ENCODE measurements at places on chromosomes 4 and X.
A peak's percentile ranks its signal among the peaks of the same experiment; 100 is the strongest.

DNA sequence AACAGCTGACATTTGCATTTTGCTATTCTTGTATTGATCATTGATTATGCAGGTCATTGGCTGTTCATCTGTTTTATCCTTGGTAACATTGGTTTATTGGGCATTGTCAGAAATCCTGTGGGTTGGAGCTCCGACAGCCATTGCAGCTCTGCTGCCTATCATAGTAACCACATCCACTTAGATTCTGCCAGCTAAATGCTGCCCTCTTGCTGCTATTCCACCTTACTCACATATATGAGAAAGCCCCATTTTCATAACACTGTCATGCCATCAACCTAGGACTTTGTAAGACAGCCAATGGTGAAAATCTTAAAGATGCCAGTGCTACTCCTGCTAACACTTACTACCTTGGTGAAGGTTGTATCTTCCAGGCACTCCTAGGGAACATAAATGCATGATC, 187.3 kb upstream of the CXCL13 start:
- no peak for DNase-seq

DNA sequence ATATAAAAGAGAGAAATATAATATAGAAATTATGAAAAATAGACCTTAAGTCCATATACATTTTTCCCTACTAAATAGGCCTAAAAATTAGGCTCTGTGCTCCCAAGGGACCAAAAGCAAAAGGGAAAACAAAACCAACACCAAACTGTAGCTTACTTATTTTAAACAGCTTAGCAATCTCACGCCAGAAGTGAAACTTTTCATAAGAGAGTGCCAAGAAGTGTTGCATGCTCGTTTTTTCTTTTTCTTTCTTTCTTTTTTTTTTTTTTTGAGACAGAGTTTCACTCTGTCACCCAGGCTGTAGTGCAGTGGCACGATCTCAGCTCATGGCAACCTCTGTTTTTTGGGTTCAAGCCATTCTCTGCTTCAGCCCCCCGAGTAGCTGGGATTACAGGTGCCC, 250.4 kb downstream of the TMA16 start:
- no peak for DNase-seq

DNA sequence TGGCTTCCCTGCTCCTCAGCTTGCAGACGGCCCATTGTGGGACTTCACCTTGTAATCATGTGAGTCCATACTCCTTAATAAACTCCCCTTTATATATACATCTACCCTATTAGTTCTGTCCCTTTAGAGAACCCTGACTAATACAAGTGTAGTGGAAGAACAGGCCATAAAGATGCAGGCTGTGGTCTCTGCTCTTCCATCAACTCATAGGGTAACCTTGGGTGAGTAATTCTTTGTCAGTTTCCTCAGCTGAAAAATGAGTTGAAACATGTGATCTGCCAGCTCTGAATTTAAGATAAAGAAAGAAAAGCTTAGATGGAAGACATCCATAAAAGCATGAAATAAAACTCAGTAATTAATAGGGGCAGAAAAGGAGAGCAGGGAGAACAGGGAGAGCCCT, 103.6 kb downstream of the ENOX2 start:
- no peak for DNase-seq

DNA sequence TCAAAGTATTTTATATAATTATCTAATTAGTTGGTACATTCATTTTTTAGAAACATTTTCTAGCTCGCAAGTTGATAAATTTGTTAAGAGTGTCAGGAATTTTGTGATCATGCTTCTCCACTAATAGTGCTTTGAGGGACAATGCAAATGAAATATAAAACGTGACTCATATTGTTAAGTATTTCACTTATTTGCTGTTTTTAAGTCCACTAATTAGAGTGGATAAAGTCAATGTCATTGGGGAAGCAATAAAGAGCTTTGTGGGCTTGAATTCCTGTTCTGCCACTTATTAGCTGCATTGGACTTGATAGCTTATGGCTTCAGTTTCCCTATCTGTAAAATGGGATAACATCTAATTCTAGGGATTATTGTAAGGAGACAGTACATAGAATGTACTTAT, 26.5 kb upstream of the ANAPC4 start:
- no peak for DNase-seq

DNA sequence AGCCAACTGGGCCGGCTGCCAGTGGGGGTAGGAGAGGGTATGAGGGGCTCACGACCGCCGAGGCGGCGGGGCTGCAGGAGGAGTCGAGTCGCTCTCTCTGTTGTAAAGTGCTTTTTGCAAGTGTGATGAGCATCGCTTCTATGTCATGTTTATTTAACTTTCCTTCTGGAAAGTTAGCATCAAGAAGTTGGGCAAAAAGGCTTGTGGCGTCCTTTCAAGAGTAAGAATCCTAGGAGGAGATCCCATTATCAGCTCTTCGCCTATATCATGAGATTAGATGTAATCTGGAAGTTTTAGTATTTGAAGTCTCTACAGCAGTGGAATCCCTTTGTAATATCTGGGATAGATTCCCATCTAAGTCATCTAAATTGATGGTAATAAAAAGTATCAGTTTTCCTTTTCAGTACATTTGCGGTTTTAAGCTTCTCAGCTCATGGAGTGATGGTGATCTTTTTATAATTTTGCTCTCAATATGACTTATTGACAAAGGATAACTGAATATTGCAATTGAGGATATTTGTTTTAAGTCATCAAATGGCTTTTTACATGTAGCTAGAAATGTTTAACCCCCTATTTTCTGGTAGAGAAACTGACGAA, 1.7 kb downstream of the GALNT7 start:
- no peak for DNase-seq

DNA sequence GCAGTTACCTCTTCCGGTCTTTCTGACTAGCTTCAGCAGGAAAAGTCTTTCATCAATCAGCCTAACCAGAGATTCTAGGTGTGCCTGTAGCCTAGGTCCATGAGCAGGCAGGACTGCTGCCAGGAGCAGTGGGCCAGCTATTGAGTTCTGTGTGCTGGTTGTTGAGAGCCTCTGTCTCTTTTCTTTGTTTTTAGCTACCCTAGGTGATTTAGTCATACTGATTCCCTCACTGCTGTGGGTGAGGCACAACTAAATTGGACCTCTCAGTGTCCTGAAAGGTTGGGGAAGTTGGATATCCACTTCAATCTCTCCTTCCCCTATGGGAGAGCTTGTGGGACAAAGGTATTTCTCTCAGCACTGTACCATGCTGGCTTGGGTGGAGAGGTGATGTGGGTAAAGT, 354.9 kb downstream of the GPAT3 start:
- DNase-seq: no peak

- no peak for DNase-seq
Measured at GRCh38 chrX:66892004-66892403, 253.1 kb upstream of the EDA2R start.

- peak; percentile 92 for DNase-seq
Measured at GRCh38 chr4:143294310-143294709, 42.4 kb upstream of the GAB1 start.

GRCh38 chr4:40976343-40976742, 226.6 kb downstream of the NSUN7 start:
- DNase-seq: no peak

DNA sequence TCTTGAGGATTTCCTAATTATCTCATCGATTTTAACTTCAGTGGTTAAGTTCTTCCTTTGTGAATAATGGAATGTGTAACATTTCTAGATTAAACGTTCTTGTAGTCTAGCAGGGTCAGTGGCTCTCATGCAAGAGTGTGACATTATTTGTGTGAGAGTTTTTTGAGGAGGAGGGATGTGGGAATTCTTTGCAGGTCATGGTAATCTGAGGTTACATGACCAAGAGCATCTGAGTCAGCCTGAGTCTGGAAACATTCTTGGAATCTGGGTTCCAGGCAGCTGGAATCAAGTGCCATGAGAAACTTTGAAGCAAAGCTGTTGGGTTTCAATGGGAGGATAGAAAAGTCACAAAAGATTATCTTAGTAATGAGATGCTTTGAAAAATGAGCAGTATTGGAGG, 49.5 kb downstream of the GK start:
- no peak for DNase-seq

DNA sequence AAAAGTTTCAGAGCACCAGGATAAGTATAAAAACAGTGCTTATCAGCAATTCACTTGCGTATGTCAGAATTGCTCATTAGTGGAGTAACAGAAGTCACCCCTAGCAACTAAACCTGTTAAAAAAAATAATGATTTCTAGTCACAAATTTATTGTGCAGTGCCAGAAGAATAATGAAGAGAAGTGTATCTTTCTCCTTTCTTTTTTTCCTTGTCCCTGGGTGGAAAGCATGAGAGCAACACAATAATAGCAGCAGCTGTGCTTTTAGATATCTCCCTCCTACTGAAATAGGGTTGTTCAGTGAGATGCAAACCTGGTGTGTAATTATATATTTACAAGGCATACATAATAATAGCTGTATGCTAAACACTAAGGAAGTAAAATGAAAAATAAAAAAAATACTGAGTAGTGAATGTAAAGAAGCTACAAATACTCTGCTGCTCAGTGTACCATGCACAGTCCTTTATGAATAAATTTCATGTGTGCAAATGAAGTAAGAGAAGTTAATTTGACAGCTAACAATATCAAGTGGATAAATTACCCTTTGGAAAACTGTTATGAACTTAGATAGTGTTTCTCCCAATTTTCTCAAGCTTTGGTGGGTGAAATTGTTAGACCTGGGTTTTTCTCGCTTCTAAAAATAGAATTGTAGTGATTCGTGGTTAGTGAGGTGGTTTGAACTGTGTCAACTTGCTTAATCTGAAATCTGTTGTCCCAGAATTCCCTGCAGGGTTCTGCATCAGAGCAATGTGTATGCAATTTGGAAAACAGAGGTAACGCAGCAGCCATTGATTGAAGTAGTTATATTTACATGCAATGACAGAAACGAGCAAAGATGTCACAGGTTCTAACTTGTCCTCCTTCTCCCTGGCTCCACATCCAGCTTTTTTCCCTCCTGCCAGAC, 125.7 kb upstream of the NDST3 start:
- no peak for DNase-seq

DNA sequence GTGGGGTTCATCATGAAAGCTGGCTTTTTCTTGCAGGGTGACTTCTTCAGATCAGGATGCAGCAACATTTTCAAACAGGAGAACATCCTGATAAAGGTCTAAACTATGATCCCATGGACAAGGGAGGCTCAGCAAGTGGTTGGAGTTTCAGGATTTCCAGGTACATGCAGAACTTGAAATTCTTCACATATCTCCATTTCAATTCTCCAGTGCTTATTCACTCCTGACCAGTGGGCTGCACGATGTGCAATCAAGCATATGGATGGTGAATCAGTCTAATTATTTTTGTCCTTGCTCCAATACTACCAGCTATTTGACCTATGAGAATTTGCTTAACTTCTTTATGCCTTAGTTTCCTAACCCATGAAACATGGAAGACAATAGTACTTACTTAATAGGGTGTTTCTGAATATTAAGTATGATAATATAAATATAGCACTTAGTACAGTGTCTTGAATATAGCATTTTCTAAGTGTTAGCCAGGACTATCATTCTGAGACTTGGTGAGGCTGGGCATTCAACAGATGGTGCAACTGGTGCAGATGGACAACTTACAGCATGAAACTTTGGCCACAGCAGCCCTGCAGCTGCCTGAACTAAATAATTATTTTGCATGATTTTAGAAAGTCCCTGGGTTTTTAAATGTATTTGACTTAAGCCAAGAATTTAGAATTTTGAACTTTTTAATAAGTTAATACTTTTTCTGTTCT, 92.4 kb downstream of the HPGD start:
- DNase-seq: no peak

DNA sequence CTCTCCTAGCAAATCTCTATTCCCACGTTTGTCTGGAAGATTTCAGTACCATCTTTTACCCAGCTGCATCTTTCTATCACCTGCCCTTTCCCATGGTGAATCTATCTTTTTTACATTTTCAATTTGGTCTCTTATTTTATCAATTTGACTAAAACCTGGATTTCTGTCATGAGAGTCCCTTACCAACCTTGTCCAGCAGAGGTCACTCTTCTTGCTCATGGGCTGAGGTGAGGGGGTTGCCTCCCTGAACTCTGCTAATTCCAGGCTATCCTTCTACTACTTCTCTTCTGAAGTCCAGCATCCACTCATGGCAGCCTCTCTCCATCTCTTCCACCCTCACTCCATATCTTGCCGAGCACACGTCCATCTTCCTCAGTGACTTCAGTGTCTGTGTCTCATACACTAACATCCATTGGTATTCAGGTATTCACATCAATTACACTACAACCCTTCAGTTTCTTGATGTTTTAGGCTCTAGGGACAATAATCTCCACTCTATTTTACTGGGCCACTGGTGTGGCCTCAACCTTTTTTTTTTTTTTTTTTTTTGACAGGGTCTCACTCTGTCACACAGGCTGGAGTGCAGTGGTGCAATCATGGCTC, 17.8 kb upstream of the ZNF827 start:
- DNase-seq: no peak

DNA sequence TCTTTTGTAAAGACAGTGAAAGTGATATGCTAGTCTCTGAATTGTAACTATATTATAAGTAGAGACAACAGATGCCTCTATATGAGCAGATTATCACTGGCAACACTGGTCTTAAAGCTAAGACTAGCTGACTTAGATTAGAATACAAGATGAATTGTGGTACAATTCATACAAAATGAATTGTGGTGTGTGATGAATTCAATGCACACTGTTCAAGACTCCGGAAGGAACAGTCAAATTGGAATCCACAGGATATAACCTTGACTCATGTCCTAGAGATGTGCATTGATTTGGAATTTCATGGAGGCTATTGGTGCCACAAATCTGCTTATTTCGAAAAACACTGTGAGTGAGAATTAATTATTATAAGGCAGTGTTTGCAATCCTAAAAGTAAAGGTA, 701.8 kb downstream of the PCDH7 start:
- no peak for DNase-seq

GRCh38 chr4:125710766-125711165, 396.0 kb downstream of the FAT4 start:
- no peak for DNase-seq

DNA sequence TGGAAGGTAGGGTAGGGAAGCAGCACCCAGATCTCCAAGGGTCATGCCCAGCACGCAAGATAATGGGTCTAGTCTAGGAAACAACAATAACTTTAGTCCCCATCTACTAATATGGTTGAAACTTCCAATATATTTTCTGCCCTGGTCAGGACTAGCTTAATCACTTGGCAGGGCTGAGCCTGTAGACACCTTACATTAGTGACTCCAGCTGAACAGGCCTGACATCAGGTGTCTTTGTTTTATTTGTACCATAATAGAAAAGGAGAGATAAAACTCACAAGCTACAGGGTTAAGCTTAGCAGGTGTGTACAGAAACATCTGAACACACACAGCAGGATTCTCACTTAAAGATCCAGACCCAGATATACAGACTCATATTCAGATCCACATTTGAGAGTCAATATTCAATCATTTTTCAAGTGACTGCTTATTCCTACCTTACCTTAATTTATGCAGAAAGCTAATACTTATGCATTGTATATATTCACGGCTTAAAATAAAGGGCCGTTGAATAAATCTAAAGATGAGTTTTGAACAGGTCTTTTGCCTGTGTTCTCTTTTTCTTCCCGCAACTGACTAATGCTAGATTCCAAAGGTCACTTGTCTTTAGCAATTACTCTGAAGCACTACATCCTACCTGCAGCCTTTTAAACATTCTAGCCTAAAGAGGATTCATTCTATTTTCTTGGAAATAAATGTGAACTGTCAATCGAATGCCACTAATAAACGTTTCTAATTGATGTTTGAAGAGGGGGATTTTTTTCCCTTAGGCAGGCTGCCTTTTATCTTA, 745.3 kb downstream of the RPA4 start:
- no peak for DNase-seq

- no peak for DNase-seq
Measured at GRCh38 chr4:138078253-138078652, 163.9 kb downstream of the SLC7A11 start.

- DNase-seq: no peak
Measured at GRCh38 chr4:18536428-18536827, 514.9 kb upstream of the LCORL start.

- no peak for DNase-seq
Measured at GRCh38 chr4:159577241-159577640, 474.4 kb downstream of the RAPGEF2 start.
